ENCODE measurements at places on chromosomes 16 and 17.
A peak's percentile ranks its signal among the peaks of the same experiment; 100 is the strongest.

DNA sequence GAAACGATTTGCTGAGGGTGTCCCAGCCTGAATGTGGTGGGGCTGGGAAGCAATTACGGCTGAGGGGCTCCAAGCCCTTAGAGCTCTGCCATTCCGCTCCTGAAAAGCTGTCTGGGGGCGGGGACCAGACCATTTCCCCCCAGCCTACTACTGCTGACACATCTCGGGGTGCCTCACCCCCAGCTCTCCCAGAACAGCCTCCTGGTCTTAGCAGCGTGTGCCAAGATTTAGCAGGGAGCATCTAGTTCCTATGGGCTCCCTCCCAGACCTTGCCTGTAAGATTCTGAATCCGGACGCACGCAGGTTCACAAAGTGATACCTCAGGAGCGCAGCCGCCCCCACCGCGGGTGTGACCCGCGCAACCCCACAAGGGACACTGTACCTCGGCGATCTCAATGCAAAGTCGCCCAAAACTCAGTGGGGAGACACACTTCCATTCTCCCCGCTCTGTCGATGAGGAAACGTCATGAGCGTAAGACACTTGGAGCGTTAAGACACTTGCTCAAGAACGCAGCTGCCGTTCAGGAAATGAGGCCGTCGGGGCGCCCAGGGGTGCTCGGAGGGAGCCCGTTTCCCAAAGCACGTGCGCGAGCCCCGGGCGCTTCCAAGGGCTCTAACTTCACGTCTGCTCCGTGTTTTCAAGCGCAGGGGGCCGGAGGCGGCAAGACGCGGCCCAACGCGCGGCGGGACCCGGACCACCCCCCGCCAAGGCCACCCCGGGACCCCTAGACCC lies 629 bp downstream of the GEMIN4 start:
- DNase-seq, result peak; percentile 49

- peak; percentile 27 for DNase-seq
Measured at GRCh38 chr16:53884748-53885147, 180.8 kb downstream of the FTO start.

DNA sequence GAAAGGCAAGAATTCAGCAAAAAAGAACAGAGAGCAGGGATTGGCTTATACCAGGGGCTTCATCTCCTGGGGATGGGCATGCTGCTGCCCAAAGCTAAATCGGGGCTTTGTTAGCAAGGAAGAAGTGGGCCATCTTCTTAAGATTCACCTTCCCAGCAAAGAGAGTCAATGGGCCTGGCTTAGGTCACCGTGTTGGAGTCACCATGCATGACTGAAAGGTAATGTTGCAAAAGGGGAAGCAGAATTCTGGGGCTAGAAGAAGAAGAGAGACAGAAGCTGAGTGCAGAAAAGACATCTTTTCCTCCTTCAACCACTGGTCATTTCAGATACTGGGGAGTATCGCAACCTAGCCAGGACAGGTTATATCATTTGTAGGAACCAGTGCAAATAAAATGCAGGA lies 76.3 kb upstream of the KIFC3 start:
- no peak for DNase-seq

DNA sequence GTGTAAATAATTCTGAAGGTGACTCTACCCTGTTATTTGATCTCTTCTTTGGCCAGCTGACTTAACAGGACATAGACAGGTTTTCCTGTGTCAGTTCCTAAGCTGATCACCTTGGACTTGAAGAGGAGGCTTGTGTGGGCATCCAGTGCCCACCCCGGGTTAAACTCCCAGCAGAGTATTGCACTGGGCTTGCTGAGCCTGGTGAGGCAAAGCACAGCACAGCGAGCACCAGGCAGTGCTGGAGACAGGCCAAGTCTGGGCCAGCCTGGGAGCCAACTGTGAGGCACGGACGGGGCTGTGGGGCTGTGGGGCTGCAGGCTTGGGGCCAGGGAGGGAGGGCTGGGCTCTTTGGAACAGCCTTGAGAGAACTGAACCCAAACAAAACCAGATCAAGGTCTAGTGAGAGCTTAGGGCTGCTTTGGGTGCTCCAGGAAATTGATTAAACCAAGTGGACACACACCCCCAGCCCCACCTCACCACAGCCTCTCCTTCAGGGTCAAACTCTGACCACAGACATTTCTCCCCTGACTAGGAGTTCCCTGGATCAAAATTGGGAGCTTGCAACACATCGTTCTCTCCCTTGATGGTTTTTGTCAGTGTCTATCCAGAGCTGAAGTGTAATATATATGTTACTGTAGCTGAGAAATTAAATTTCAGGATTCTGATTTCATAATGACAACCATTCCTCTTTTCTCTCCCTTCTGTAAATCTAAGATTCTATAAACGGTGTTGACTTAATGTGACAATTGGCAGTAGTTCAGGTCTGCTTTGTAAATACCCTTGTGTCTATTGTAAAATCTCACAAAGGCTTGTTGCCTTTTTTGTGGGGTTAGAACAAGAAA lies 5.1 kb downstream of the STH start:
- peak; percentile 24 for DNase-seq

- DNase-seq, result peak; percentile 52
Measured at GRCh38 chr17:63919311-63919723, 678 bp upstream of the GH1 start.

GRCh38 chr17:71917715-71918114 lies 203.1 kb upstream of the SOX9 start:
- no peak for DNase-seq

GRCh38 chr16:46808997-46809396 lies 22.0 kb downstream of the C16orf87 start:
- no peak for DNase-seq

DNA sequence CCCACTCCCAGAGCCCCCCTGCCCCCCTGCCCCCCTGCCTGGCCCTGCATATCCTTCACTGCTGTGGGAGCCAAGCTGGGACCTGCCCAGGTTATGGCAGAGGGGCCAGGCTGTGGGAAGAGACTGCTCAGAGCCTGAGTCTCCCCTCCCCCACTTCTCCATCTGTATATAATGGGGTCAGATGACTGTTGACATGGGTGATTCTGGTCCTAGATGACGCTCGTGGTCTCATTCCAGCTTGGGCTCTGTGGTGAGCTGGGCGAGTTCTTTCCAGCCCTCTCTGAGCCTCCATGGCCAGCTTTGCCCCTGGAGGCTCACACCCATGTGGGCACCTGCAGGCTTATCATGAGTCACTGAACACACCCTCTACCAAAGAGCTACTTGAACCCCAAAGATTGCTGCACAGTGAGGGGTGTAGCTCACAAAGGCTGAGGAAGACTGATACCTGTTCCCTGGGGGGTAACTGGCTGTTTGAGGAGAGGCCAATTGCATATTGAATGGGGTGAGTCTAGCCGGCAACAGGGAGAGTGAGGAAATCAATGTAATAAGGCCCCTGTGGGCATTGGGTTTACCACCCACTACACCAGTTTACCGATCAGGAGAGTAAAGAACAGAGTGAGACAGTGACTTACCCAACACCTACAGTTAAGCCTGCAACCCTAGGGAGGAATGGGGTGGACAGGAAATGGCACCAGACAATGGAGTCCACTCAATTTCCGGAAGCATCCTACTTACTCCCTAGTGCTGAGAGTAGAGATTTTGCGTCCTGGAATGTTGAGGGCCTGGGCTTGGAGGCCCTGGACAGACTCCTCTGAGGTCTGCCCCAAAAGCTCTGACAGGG lies 4.2 kb upstream of the SREBF1 start:
- DNase-seq, result peak; percentile 51

DNA sequence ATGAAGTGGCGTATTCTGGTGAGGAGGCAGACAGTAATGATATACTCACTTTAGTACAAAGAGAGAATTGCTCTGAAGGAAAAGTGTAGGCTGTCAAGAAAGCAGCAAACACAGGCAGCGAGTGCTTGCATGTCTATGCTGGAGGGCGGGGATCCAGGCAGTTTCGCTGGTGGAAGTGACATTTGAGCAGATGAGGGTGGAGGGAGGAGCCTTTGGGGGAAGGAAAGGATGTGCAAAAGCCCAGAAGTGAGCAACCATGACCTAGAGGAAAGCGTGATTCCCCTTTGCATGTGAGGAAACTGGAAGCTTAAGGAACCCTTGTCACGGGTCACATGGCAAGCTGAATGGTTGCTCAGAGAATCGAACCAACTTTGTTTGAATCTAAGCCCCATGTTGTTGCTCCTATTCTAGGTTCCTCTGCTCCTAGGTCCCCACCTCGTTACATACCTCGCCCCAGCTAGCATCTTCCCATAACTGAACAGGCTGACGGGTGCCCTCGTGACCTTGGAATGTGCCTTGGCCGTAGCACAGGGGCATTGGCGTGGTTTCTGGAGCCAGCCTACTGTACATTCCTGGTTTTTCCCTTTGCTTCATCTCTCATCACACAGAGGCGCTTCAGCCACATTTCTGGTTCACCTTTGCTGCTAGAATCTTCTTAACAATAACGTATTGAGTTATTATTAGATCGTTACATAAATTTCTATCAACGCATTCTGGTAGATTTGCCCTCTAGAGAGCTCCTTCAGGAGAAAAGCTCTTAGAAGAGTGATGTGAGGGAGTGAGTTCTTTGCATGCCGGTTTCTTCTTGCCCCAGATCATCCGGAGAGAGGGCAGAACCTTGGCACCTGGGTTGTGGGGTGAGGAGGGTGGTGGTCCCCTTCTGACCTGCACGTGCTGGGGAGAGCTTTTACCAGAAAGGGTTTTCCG lies 191.8 kb downstream of the SNX29 start:
- no peak for DNase-seq

GRCh38 chr16:56931271-56931891 lies 561 bp upstream of the HERPUD1 start:
- DNase-seq, result no peak

DNA sequence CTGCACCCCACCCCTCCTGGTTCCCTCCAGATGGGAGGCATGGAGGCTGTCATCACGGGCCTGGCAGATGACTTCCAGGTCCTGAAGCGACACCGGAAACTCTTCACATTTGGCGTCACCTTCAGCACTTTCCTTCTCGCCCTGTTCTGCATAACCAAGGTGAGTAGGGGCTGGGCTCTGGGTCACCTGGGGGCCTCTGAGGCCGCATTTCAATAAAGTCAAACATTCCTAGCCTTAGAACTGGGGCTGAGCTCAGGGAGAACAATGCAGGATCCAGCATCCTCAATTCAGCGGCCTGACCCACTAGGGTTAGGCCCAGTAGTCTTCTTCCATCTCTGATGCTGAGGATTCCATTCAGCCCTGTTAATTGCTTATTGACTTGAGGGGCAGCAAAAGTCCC lies 42.1 kb downstream of the SLC6A2 start:
- no peak for DNase-seq

- DNase-seq, result no peak
Measured at GRCh38 chr16:62701426-62701825, 665.2 kb upstream of the CDH8 start.

GRCh38 chr17:50151937-50152547 lies 1.6 kb upstream of the PPP1R9B start:
- peak; percentile 86 for DNase-seq

GRCh38 chr17:44642834-44643233 lies 13.4 kb upstream of the MEIOC start:
- peak; percentile 46 for DNase-seq

DNA sequence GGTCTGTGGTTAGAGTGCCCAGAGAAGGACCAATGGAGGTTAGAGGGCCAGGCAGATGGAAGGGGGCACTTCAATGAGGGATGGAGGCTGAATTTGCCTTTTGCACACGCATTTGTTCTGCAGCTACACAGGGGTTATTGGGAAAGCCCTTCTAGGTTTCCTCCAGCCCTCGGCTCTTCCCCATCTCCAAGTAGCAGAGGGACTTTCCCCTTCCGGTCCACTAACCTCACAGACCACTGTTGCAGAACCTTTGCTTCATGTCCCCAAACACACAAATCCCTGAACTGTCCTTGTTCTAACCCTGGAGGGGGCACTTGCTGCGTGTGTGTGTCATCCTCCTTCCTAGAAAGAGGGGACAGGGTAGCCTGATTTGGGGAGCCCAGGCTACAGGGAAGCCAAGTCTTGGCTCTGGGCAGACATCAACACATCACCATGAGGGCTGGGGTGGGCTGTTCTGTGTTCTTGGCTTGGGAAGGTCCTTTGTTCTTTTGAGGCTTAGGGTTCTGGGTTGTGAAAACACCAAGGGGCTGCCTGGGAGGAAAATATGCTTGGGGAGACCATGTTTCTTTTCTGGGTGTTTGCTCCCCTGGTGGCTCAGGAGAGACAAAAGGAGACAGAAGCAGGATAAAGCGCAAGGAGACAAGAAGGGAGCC lies 7.3 kb upstream of the NR1D1 start:
- DNase-seq, result peak; percentile 46

DNA sequence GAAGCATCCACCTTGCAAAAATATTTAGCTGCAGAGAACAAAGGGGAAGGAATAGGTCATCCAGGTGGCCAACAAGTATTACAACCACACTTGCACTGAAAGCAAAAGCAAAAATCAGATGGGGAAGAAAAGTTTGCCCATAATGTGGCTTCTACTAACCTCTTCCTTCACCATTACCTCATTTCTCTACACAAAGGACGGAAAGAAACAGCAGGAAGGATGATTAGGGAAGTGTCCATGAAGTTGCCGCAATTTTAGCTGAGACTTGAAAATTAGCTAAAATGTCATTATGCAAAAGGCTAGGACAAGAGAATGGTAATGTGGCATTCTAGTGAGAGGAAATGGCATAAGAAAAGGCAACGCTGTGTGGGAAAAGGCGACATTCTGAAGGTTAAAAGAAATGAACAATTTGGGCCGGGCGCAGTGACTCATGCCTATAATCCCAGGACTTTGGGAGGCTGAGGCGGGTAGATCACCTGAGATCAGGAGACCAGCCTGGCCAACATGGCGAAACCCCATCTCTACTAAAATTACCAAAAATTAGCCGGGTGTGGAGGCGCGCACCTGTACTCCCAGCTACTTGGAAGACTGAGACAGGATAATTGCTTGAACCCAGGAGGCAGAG lies 13.7 kb downstream of the KANSL1 start:
- no peak for DNase-seq

GRCh38 chr16:990516-991291 lies 9.1 kb downstream of the SOX8 start:
- DNase-seq, result no peak

- no peak for DNase-seq
Measured at GRCh38 chr17:76481071-76481655, 13.8 kb downstream of the AANAT start.

DNA sequence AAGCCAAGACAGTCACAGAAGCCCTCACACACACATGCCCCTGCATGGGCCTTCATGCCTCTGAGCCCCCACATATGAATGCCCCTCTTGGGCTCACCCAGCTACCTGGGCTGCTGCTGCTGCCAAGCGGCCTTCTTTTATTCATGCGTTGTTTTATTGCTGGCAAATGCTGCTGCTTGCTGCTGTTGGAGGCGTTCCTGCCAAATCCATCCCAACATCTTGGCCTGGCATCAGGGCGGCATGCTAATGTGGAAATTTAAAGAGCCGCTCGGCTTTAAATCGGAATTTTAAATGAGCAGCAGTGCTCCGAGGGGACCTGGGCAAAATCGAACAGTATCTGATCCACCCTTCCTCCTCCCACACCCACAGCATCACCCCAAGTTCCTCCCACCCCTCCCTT lies 39.0 kb downstream of the NEUROD2 start:
- DNase-seq, result no peak

All from AG10803 (cell line).